Upper lobe of right lung (tissue), 1 donor: ENCODE measurements at places on chromosomes 13 and 19.

DNA sequence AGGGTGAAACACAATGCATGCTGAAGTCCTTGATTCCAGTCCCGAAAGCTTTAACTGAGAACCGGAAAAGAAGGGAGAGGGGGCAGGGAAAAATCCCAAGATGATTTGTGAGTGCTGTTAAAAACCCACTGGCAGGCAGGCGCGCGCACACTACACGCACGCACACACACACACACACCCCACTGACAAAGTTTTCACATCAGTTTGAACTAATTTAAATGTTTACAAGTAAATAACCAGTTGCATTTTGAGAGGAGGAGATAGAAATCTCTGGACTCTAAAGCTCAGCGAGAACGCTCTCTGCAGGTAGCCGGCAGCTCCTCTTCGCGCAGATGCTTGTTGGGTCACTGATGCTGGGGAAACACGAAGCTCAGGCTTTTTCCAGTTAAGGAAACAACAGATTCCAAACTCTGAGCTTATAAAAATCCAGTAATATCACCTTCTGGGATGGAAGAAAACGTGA lies 818 bp upstream of the SLITRK1 start:
- no peak for DNase-seq
- H3K4me1 ChIP-seq: no peaks in the 10 kb centered on the region
- no peaks in the 10 kb centered on the region for H3K36me3 ChIP-seq
- H3K4me3 ChIP-seq: no peak overlapping the region
- no peak overlapping the region for H3K27ac ChIP-seq

DNA sequence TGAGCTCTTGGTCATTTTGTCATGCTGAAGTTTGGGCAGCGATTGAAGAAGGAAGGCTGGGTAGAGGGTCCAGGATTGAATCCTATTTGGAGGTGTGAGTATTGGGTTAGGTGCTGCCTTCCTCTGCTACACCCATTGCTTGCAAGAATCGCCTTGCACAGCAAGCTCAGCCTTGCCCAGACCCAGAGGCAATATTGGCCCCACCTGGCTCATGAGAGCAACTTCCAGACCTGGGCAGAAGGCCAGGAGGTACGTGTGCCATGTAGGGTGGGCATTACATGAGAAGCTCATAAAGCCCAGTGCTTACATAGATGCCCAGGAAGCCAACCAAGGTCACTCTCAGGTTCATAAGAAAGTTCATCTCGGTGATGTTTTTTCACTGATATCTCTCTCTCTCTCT lies 718.0 kb downstream of the EFNB2 start:
- H3K36me3 ChIP-seq: no peaks in the 10 kb centered on the region
- no peaks in the 10 kb centered on the region for H3K4me1 ChIP-seq
- no peaks in the 10 kb centered on the region for H3K27me3 ChIP-seq
- no peak overlapping the region for H3K27ac ChIP-seq
- no peak for DNase-seq

GRCh38 chr13:75341028-75341427 lies 140.9 kb downstream of the TBC1D4 start:
- H3K4me1 ChIP-seq: no peaks in the 10 kb centered on the region
- H3K27me3 ChIP-seq: no peaks in the 10 kb centered on the region
- no peak overlapping the region for H3K27ac ChIP-seq
- no peak for DNase-seq
- H3K4me3 ChIP-seq: no peak overlapping the region

DNA sequence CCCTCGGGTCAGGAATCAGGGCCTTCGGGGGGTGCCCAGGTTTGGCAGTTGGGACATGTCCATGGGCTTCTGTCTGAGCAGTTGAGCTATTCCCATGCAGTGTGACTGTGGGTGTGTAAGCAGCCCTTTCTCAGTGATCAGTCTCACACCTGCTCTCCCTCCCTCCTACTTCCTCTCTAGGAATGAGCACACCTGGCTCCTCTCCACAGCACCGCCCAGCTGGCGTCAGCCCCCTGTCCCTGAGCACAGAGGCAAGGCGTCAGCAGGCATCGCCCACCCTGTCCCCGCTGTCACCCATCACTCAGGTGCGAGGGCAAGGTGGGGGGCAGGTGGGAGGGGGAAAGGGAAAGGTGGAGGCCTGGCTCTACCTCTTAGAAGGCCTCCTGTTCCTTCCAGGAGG lies 25.9 kb downstream of the COMP start:
- no peak for DNase-seq
- no peaks in the 10 kb centered on the region for H3K27me3 ChIP-seq
- peaks cover 32% of the 10 kb centered on the region for H3K4me1 ChIP-seq
- no peak overlapping the region for H3K4me3 ChIP-seq
- no peaks in the 10 kb centered on the region for H3K36me3 ChIP-seq
- H3K27ac ChIP-seq: no peak overlapping the region

DNA sequence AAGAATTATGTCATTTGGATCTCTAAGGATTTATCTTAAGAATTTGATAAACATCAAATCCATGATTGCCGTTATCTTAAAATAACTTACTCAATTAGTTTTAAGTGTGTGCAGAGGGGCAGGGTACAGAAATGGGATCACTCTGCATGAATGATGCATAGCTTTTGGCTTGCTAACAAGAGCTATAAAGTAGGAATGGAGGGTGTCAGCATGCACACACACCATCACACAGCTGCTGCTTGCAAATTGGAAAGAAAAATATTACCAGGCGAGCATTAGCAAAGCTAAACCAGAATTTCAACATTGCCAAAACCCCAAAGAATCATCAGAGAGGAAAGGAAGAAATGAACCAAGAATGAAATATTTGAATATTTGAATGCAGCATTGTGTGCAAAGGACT lies 580.6 kb downstream of the LMO7 start:
- no peak for DNase-seq
- H3K27ac ChIP-seq: no peak overlapping the region
- no peak overlapping the region for H3K4me3 ChIP-seq
- no peaks in the 10 kb centered on the region for H3K27me3 ChIP-seq

- H3K27me3 ChIP-seq: no peaks in the 10 kb centered on the region
- no peaks in the 10 kb centered on the region for H3K36me3 ChIP-seq
These were observed 61.8 kb upstream of the RANBP3 start for GRCh38 chr19:6039566-6040225.
